BJ (cell line): ENCODE measurements at places on chromosomes 11 and 22. TPM values are rescaled to one million over a fixed set of nuclear protein-coding genes. Genes with fewer than 3 reads are reported as not detected.

GRCh38 chr22:22480940-22481339 is 27.6 kb downstream of the ZNF280B start:
- no peak for DNase-seq

DNA sequence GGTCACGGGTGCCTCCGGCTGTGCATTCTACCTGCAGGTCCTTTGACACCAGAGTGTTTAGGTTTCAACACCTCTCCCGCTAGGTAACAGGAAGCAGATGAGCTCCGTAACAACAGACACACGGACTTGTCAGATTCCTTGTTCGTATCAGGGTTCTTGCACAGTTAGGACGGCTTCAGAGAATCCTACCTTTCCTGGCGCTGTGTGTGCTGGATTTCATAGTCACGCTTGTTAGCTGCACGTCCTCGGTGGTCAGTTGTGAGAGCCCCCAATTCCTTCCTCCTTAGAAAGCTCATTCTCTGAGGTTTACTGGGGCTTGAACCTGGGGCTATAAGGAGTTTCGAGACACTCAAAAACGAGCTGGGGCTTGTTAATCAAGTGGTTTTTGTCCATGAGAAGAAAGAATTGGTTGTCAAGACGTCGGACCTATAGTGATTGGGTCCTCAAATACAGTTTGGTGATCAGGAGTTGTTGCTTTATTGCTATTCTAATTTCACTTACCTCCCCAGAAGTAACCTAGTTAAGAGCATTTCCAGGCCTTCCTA is 664 bp downstream of the DDB2 start:
- no peak for DNase-seq

The CLP1 gene
- polyA plus RNA-seq = 19.0 and 19.6 TPM in 2 replicates

GRCh38 chr11:628056-628455 is 1.1 kb upstream of the SCT start:
- DNase-seq = no peak

The PANX2 gene
- 0.92 and 1.4 TPM in 2 replicates for polyA plus RNA-seq

- DNase-seq = peak; percentile 21
Measured at GRCh38 chr22:45905924-45906865, 70.8 kb downstream of the WNT7B start.
